ENCODE measurements at places on chromosomes 6 and 20.

GRCh38 chr6:31588871-31589650, 3.0 kb downstream of the LST1 start:
- DNase-seq, result no peak

DNA sequence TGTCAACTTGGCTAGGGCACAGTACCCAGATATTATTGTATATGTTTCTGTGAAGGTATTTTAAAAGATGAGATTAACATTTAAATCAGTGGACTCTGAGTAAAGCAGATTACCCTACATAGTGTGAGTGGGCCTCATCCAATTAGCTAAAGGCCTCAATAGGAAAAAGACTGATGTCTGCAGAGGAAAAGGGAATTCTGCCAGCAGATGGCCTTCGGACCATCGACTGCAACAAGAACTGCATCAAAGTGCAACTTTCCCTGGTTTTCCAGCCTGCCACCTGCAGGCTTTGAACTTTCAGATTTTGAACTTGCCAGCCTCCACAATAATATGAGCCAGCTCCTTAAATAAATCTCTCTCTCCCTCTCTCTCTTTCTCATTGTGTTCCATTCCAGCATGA, 80.5 kb downstream of the IMPG1 start:
- DNase-seq, result no peak

DNA sequence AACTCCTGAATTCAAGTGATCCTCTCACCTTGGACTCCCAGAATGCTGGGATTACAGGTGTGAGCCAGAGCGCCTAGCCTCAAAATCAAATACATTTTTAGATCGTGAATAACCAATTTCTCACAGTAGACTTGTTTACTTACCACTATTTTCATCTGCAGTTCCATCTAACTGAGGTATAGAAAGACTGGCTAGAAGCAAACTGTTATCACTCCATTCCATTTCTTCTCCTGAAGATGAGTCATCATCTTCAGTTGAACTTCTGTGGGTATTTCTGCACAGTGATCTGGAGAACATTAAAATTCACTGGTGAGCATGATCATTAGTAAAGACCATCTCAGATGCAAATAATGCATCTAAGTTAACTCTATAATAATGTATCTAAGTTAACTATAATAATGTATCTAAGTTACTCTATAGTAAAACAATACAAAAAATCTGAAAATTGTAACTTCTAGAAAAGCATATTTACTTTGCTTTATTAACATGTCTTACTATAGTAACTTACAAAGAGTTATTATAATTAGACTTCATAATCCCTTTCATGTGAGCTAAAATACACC, 105.4 kb downstream of the REV3L start:
- no peak for DNase-seq

DNA sequence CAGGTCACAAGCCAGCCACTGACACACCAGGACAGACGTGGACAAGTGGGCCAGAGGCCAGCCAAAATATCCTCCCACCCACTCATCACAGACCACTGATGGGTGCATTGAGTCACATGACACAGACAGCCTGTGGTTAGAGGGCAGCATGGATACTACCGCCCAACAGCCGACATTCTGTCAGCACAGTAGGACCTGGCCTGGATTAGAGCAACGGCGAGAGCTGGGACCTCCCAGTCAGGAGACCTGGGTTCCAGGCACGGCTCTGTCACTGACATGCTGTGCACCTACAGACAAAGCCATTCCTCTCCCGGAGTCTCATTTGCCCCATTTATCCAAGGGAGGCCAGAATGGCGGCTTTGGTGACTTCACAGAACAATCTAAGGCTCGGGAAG, 8.0 kb downstream of the ZNF335 start:
- DNase-seq, result no peak

DNA sequence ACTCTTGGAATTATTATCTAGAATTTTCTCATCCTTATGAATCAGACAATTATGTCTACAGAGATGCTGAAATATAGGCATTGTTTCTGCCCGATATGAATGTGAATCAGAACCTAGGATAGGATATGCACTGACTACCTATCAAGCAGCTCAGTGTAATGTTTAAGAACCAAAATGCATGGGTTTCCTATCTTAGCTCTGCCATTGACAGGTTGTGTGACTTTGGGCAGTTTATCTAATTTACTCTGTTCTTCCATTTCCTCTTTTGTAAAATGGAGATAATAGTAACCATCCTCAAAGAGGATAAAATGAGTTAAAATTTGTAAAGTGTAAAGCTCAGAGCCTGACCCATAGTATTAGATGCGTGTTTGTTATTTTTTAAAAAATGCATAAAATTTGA, 10.2 kb upstream of the AIG1 start:
- no peak for DNase-seq

DNA sequence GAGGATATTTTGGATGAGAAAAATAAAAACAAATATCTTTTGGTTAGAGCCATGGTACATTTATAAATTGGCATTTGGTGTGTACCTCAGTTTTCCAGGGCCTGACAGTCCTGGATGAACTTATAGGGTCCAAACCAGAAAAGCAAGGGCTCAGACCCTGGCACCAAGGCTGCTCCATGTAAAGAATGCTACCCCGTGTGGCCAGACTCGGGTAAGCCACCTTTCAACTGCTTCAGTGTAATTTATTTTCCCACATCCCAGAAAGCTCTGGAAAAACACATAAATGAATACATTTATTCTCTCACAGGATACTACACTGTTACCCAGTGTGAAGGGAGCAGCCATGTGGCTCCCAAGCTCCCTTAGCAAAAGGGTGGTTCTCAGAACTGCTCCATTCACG, 13.8 kb downstream of the MRPL14 start:
- DNase-seq, result no peak

DNA sequence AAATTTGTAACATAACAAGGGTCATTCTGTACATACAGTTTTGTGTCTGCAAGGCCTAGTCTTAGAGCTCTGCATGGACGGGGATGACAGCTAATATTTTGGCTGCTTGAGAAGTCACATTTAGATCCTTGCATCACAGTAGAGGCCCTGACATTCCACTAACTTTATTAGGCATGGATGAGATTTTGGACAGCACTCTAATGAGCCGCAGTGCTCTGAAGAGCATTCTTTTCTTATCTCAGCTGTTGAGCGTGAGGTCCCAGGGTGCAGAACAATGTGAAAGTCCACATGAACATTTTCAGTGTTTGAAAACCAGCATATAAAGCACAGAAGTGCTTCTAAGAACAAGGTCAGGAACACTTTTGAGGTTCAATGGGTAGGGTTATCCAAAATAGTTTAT, 58.9 kb downstream of the IPCEF1 start:
- DNase-seq, result no peak

DNA sequence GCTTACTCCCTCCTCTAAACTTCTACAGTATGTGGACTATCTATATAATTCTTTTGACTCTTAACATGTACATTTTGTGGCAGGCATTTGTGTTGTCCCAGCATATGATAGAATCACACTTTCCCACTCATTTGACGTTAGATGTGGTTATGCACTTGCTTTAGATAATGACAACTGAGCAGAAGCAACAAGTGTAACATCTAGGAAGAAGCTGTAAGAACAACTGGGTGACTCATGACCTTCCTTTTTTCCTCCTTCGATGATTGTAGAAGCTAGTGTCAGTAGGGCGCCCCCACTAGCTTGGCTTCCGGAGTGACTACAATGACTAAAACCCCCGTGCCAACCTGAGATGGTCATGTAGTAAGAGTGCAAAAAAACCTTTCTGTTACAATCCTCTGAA, 74.6 kb upstream of the CEP85L start:
- DNase-seq, result no peak

DNA sequence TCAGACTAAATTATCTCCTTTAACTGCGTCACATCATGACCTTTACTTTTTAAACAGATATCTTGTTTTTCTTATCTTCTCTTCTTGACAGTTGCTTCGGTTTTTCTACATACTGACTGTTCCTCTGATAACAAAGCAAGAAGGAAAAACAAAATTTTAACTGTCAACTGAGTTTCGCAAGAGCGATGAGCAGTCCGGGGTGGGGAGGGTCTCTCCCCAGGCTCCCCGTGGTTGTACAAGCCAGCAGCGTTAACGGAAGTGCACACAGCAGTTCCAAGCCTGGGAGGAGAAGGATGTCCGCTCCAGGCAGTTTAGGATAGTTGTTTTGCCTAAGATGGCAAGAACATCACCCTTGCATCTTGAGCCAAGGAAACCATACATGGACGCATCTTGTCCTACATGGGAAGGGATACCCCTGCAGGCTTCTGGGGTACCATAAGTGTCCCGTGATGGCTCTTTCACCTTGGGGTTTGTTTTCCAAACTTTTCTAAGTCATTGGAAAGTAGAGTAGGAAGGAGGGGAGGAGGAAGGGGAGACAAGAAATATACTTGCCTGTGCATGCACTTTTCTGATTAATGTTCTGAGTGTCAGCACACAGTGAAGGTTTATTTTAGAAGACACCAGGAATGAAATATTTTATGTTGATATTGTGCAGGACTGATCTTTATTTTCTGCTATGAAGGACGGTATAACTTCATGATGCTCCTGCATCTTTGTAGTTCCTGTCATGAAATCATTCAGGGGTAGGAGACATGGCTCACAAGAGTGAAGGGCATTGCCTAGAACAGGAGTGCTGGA, 20.8 kb downstream of the SLC24A3 start:
- DNase-seq, result no peak

GRCh38 chr20:38534756-38535155, 46.2 kb upstream of the ADIG start:
- no peak for DNase-seq

DNA sequence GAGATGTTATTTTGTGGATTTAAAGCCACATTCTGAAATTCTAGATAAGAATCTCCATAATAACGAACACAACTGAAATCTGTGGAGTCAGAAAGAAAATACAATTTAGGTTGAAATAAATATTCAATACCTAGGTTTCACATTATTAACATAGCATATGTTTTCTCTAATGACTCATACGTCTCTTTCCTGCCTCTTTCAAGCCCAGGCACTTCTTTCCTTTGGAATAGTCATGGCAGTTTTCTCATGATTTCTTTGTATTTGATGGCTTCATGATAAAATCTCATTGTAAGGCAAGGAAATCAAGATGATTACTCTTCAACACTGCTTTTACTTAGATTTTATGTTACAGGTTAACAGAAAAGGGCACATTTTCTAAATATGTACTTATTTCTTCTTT, 803.7 kb downstream of the PHF3 start:
- no peak for DNase-seq

GRCh38 chr6:12751694-12752325, 35.2 kb downstream of the PHACTR1 start:
- DNase-seq, result peak; percentile 11

DNA sequence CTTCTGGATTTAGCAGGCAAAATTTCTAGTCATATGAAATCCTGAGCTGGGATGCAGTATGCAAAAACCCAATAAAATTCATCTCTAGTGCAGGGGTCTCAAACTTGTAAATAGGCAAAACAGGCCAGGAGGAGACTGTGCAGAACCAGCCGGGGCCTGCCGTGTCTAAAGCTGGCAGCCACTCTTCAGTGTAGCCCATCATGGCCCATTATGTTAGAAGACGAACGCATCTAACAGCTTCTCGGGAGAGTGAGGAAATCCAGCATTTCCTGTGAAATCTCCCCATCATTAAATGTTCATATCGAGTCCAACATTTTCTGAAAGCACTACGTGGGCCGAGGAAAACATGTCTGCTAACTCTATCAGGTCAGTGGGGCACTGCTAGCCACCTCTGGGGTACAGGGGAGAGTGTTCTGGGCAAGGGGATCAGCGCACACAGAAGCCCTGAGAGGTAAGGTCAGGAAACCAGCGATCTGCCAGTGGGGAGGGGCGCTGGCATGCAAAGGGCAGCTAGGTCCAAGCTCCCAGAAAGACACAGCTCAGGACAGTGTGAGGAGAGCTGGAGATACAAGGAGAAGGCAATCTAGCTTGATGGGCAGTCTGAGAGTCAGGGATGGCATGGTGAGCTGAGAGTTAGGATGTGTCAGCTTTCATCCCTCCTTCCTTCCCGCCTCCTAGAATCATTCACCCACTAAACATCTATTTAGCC, 144.2 kb downstream of the PREX1 start:
- DNase-seq, result no peak

DNA sequence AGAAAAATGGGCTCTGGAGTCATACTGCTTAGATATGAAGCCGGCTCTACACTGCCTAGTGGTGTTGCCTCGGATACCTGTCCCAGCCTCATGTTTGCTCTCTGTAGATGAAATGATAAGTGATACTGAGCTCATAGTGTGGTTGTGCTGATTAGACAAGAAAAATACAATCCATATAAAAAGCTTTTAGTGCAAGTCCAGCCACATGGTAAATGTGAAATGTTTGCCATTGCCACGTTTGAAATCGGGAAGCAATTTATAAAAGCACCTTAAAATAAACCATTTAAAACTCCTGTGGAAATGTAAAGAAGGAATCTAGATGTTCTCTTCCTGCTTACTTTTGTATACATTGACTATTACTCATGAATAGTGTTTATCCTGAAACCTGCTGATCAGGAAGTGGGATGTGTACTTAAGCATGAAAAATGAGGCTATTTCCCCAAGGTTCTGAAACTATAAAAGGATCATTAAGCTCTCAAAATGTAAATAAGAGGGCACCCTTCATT, 13.1 kb upstream of the PBOV1 start:
- DNase-seq, result peak; percentile 98

DNA sequence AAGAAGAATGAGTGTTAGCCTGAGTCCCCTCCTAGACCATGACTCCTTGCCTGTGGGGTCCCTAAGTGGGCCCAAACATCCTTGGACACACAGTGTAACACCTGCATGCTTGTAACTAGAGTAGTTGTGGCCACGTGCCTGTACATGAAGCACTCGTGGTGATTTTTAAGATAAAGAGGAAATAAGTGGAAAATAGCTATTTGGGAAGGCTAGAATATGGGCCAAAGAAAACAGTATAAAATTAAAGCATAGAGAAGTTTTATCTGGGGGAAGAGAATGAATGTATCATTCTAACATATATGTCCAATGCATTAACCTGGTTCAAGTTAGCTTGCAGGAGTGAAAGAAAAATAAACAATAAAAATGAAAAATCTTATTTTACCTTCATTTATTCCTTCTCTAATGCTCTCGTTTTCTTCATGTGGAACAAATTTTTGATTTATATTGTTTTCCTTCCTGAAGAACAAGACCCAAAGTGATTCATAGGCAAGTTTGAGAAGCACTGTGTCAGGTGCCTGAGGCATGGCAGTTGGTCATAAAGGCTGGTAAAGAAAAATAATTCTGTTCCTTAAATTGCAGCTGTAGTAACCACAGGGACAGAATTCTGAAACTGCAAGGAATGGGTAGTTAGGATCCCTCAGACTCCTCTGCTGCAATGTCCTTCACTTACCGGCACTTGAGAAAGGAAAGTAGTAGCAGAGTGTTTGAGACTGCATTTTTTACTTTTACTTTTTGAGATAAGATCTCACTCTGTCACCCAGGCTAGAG, 8.5 kb upstream of the CST3 start:
- DNase-seq, result no peak

DNA sequence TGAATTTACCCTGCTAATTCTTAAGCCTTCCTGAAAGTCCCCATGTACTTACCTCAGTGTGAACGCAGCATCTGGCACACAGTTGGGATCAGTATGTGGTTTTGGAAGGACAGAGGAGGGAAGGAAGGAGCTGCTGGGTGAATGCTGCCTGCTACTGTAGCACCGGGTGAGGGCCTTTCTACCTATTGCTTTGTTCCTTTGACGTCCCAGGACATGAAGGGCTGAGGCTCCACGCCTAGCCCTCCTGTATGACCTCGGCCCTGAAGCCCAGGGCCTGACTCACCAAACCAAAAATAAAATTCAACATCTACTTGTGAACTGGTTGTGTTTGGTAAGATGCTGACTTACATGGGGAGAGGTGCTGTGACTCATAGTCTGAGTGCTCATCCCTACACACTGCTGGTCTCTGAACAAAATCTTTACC, 51.1 kb downstream of the ARID1B start:
- DNase-seq, result no peak

- DNase-seq, result no peak
These were observed 149.5 kb downstream of the ANKRD60 start for GRCh38 chr20:58078741-58079522.

- no peak for DNase-seq
These were observed 223.7 kb upstream of the SYNCRIP start for GRCh38 chr6:85866370-85866730.

Data from LNCaP clone FGC (cell line).